C1 segment of cervical spinal cord (tissue), 14 donors: ENCODE measurements at places on chromosomes 3 and 15.
A peak's percentile ranks its signal among the peaks of the same experiment; 100 is the strongest.

DNA sequence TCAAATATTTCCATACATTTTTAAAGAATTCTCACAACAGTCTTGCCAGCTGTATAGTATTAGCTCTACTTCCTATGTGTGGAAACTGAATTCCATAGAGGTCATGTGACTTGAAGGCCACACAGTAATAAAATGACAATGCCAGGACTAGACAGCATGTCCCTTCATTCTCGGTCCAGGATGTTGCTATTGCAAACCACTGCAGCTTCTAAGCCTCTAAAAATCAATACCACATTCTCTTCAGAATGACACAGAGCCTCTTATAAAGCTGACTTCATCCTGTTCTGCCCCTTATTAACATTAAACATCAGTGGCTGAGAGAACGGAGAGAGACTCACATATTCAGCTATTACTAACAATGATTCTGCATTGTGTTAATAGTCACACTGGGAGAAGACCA lies 240.3 kb upstream of the PEX5L start:
- DNase-seq = no peak

DNA sequence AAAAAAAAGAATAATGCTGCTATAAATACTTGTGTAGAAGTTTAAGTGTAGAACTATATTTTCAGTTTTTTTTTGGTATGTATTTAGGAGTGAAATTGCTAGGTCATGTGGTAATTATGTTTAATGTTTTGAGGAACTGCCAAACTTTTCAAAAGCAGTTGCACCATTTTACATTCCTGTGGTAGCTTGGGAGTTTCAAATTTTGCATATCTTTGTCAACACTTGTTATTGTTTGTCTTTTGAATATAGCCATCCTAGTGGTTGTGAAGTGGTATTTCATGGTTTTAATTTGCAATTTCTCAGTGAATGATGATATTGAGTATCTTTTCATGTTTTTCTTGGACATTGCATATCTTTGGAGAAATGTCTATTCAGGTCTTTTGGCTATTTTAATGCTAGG lies 30.4 kb downstream of the SKIL start:
- DNase-seq = no peak

GRCh38 chr15:80194914-80195313 lies 42.1 kb downstream of the FAH start:
- DNase-seq = no peak

DNA sequence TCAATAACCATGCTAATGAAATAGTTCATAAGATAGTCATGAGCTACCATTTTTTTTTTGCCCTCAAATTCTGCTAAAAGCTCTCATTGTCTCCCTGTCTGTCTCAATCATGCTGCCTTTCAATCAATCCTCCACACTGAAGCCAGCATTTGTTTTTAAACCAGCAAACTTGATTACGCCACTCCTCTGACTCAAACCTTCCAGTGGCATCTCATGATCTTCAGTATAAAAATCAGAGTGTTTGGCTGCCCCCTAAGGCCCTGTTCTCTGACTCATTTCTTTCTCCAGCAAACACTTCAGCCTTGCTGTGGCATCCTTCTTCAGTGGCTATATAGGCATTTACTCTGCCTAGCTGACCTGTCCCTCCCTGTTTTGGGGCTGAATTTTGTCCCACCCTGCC lies 36.0 kb upstream of the EOMES start:
- no peak for DNase-seq

GRCh38 chr15:41231422-41232226 lies 556 bp downstream of the CHP1 start:
- no peak for DNase-seq

DNA sequence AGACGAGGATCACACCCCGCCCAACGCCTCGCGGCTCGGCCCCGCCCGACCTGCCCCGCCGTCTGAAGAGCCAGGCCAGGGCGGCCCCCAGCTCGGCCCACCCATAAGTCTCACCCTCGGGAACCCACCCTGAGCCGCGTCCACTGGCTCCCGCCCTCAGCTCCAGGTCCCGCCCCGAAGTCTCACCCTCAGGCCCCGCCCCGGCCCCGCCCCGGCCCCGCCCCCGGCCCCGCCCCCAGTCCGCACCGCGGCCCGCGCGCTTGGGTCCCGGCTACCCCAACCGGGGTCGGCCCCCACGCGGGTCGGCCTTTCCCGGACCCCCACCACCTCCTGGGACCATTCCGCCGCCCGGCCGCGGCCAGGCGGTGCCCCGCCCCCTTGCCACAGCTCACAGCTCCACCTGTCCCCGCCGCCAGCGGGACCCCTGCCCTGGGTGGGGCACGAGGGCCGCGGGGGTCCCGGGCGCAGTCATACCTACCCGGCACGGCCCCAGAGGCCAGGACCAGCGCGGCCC lies 489 bp downstream of the CSPG5 start:
- peak; percentile 49 for DNase-seq

GRCh38 chr3:58200846-58201355 lies 9.9 kb downstream of the DNASE1L3 start:
- no peak for DNase-seq

DNA sequence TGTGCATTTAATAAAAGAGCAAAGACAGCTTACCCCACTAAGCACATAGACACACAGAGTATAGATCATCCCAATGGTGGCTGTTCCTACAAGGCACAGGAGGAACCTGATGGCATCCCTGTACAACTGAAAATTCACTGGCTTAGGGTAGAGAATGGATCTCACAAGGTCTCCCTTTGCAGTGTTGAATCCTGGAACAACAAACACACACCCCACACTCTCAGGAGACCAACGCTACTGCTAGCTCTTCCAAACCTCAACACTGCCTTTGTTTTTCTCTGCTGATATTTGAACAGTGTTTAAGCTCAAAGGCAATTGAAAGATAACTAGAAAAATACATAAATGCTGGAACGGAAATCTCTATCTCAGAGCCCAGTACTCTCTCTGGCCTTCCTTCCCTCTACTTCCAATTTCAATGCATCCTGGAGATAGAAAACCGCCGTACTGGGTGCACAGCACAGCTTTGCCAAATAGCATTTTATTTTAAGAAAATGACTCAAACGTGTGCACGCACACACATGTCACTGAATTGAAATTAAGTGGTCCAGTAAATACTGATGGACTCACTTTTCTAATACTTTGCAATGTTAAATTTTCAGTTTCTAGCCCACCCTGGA lies 87.5 kb upstream of the ATP13A5 start:
- DNase-seq = no peak

DNA sequence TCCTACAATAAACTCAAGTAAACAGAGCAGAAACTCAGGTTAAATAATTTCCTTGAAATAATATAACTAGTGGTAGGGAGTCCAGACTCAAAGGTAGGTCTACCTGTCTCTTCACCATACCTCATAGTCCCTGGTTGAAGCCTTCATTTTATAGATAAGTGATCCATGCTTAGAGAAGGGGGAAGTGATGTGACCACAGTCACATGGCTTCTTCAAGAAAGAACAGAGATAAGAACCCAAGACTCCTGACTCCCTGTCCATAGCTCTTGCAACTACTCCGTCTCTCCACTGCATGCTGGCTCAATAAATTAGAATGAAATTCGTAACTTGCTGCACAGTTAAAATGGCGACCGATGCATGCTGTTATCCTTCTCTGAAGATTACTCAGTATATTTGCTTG lies 11.0 kb upstream of the C15orf61 start:
- DNase-seq = no peak

- DNase-seq = no peak
Measured at GRCh38 chr15:98901434-98902072, 106.0 kb downstream of the PGPEP1L start.

DNA sequence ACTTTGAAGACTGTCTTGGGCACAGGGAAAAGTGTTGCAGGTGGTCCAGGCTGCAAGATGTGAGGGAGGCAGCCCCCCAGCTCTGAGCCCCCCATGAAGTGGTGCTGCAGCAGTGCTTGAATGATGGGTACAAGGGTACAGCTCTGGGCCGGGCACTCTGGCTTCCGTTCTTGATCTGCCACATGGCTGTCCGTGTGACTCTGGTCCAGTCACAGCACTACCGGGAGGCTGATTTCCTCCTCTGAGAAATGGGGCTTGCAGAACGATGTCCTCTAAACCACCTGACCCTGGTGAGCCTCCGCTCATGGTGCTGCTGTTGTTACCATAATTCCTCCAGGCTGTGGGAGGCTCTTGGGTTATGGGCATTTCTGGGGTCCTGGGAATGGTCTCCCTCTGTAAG lies 75.1 kb downstream of the FBLN2 start:
- no peak for DNase-seq

GRCh38 chr15:51833772-51834171 lies 4.3 kb downstream of the TMOD3 start:
- no peak for DNase-seq

DNA sequence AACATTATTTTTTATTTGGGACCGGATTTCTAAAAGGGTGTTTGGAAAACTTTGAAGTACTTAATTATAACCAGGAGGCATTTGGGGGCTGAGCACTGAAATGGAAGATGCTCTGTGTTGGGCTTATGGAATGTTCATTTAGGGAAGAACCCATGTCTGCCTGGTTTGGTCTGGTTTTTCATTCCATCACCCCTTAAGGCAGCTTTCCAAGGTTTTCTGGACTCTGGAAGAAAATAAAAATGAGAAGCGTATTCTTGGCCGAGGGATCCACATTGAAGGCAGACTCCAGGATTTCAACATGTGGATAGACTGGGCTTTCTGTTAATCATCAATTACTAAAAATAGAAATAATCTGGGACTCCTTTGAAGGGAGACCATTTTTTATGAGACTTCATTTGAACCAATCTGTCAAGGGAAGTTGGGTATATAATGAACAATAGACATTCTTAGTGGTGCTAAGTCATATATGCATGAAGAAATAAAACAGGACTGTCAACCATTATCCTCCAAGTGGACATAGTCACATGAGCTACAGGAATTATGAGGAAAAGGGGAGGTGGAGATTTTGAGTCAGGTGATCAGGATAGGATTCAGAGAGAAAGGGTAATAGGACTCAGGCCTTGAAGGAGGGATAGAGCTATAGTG lies 270.5 kb upstream of the ADAMTS9 start:
- no peak for DNase-seq

DNA sequence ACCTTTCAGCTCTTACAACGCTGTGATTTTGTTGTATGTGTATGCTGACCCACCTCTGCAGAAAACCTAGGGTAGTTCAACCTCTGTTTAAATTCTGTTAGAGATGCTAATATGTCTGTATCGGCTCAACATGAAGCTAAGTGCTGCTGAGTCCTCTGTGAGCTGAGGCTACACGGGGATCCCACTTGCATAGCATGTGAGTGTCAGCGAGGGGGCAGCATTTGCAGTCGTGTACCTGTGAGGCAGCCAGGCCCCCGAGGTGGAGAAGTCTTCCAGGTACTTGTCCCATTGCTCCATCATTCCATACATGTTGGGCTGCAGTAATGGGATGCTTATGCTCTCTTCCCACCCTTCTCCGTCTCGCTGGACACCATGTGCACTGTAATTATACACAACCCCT lies 3.7 kb downstream of the MKRN2OS start:
- DNase-seq = no peak

DNA sequence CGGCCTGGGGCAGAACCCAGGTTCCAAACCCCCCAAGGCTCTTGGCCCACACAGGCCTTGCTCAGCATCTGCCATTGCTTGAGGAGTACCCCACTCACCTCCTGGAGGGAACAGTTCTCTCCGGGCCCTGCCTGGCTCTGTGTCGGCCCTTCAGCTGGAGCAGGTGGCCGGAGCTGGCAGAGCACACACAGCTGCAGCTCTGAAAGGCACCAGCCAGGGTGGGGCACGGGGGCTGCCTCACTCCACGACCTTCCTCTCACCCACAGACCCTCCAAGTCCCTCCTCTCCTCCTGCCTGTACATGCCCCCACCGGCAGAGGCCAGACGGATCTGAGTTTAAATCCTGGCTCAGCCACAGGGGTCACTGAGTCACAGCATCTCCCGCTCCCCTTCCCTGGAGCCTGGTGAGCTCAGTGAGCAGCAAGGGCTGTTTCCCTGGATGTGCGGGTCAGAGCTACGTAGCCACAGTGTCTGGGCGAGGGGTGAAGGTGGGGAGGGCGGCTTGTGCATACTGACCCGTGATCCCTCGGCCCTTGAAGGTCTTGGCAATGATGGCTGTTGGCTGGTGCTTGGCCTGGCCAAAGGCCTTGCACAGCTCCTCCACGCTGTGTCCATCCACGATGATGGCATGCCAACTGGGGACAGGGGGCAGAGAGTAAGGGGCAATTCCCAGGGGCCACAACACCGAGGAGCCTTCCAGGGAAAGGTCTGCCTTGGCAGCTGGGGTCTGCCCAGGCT lies 23.0 kb downstream of the TKT start:
- DNase-seq = no peak

DNA sequence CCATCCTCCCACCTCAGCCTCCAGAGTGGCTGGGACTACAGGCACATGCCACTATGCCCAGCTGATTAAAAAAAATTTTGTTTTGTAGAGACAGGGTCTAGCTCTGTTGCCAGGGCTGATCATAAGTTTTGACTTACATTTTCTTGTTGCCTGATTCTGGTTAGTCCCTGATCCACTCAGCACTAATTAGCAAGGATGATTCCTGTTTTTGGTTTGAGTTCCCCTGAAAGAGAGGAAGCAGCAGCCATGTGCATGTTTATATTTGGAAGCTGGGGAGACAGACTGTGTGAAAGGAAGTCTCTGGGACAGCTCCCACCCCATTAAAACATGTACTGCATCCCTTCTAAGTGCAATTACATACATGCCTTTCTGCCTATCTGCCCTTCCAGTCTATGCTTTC lies 3.6 kb upstream of the NCK1 start:
- DNase-seq = no peak

DNA sequence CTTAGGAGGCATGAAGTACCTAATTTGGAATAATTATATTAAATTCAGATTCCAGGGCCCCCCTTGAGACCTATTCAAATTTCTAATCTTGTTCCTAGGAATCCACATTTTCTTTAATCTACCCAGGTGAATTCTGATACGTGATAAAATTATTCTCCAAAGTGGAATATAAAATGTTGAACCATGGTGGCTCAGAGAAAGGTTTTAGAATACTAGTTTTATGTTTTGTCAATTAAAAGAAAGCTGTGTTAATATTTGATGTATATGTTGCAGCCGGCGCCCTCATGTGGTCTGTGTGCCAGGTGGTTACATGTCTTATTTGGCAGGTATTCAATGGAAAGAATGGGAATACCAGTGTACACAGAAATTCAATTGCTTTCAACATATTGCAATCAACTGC lies 321.8 kb downstream of the FEZF2 start:
- DNase-seq = no peak

DNA sequence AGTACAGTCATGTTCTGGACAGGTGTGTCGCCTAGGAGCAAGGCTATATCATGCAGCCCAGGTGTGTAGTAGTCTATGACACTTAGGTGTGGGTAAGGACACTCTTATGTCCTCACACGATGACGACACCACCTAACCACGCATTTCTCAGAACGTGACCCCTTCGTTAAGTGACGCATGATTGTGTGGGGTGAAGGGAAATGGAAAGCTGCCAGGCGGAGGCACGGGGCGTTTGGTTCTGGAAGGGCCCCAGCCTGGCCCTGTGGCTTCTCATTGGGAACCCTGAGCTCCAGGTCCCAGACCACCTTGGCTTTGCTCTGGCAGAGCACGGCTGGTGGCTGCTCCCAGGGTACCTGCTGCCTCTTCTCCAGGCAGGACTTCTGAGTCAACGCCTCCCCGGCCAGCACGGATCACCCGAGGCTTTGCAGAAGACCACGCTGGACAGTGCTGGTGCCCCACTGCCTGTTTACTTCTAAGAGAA lies 39.3 kb downstream of the FBLN2 start:
- DNase-seq = no peak
